ENCODE measurements at places on chromosomes 6 and 20.

GRCh38 chr6:67265996-67266921 is 1368.8 kb upstream of the ADGRB3 start:
- DNase-seq: no peak

DNA sequence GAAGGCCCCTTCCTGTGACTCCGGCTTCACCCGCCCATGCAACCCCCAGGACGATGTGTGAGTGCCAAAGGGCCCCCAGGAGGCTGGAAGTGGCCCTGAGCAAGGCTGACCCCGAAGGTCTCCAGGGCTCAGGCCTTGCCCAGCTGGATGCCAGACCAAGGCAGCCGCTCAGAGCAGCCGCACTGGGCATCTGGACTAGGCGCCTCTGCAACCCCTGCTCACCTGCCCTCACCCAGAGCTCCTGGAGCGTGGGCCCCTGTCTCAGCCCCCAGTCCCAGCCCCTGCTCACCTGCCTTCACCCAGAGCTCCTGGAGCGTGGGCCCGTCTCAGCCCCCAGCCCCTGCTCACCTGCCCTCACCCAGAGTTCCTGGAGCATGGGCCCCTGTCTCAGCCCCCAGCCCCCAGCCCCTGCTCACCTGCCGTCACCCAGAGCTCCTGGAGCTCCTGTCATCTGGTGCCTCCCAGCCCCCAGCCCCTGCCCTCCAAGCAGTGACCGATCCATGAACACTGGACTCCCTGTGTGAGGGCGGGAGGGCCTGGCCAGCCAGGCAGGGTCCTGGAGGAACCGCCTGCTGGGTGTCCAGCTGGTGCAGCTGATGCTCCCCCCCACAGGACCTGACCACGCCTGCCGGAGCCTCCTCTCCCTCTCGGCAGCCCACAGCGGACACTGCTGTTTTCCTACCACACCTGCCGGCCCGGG is 1.1 kb downstream of the SRMS start:
- DNase-seq: no peak

GRCh38 chr6:106360410-106360988 is at the start of gene CRYBG1:
Gene CRYBG1 (plus strand): TSS chr6:106360717. CDS start chr6:106360909, 192 bp downstream.
- no peak for DNase-seq

- DNase-seq: no peak
Measured at GRCh38 chr6:33014841-33015634, 5.6 kb upstream of the HLA-DOA start.

GRCh38 chr20:31537116-31537871 is 23.1 kb downstream of the HM13 start:
- no peak for DNase-seq

DNA sequence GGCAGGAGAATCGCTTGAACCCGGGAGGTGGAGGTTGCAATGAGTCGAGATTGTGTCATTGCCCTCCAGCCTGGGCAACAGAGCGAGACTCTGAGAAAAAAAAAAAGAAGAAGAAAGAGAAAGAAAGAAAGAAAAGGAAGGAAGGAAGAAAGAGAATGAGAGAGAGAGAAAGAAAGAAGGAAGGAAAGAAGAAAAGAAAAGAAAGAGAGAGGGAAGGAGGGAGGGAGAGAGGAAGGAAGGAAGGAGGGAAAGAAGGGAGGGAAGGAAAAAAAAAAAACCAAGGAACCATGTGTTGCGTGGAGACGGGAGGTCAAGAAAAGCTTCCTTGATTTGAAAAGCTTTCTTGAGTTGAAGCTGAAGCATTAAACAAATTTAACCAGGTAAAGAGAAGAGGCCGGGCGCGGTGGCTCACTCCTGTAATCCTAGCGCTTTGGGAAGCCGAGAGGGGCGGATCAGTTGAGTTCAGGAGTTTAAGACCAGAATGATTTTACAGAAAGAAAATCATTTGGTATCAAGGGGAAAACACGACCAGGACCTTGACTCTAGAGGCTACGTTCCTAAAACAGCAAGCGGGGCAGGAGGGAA is 90.5 kb upstream of the PRSS16 start:
- DNase-seq: no peak

DNA sequence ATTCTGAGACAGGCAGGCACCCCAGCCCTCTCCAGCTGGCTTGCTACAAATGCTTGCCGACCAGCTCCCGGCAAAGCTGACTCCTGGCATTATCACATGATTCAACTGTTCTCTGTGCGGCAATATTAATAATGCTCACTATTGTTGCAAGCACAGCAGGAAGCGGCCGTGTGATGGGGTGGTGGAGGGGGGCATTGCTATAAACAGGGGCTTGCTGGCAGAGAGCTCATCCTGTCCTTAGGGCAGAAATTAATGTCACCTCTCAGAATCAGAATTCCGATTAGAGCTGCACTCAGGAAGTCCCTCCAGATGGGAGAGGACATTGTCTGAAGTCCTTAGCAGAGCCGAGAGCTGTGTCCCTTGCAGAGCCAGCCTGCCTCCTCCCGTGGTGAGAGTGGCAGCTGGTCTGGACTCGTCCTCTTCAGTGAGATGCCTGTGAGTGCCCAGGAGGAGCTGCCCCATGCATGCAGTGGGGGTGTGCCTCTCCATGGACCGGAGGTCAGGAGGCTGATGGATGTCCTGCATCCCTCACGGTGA is 162.5 kb downstream of the CDH4 start:
- DNase-seq: no peak

DNA sequence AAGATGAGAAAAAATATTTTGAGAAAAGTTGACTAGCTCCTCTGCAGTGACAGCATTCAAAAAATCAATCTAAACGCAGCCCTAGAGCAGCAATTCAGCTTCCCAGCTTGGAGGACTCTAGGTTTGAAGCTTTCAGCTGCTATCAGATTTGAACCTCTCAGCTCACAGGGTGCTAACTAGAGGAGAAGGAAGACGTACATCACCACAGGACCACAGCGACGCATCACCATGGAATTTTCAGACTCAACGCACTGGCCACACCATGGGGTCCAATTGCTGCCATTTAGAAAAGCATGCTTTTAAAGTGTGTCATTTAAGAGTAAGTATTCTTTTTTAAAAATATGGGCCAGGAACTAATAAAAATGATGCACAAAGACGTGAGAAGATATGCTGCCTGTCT is 45.0 kb upstream of the FUCA2 start:
- no peak for DNase-seq

- no peak for DNase-seq
Measured at GRCh38 chr6:40312213-40313015, 274.8 kb downstream of the LRFN2 start.

DNA sequence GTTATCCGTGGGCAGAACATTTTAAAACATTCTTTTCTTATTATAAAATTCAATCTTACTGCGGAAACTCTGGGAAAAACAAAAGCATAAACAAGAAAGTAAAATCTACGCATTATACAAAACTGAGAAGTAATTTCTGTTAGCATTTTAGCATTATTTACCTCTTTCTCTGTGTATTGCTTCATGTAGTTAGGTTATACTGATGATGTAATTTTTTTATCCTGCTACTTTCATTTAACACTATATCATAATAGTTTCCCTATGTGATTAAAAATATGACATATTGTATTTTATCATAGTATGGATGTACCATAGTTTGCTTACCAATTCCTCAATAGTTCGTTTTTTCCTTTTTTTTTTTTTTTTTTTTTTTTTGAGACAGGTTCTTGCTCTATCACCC is 4.2 kb upstream of the GCNT2 start:
- DNase-seq: no peak

- no peak for DNase-seq
Measured at GRCh38 chr6:123380257-123380656, 256.5 kb downstream of the TRDN start.

DNA sequence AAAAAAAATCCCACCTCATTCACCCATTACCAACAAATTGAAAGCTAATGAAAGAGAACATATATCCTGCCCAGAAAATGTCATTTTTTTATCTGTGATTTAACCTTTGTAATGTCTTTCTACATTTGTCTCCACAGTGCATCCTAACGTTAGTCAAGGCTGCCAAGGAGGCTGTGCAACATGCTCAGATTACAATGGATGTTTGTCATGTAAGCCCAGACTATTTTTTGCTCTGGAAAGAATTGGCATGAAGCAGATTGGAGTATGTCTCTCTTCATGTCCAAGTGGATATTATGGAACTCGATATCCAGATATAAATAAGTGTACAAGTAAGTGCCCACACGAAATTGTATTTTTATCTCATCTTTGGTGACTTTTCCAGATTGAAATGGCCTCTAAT is 30.0 kb downstream of the RSPO3 start:
- no peak for DNase-seq

DNA sequence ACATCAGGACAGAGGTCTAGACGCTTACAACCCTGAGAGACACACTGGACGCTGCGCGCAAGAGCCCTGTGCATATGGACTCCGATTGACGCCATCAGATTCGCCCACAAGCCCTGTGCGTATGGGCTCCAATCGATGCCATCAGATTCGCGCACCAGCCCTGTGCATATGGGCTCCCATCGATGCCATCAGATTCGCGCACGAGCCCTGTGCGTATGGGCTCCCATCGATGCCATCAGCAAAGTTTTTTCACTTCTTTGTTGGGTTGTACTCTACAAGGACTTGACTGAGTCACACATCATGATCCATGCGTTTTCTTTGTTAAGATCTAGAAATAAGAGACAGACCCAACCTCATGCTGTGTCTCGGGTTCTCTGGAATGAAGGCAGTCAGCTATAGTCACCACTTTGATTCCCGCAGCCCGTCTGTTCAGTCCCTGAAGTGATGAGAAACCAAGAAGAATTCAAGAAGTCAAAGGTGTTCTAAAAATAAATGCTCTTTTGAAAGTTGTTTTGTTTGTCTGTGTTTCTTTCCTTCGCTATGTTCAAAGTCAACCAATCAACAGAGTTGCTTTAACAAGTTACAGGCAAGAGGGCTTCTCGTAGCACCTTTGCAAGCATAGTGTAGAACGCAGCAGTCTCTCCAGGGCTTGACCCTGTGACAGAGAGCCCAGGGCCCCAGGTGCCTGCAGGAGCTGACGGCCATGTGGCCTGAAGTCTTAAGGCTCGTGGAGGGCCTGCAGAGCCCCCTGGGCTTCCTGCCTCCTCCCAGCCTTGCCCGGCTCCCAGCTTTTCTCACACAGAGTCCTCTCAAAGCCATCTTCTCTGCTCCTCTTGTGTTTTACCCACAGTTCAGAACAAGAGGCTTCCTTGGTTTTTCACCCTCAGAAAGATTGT is 7.9 kb downstream of the RPS6KA2 start:
- DNase-seq: no peak

- DNase-seq: no peak
Measured at GRCh38 chr20:17885544-17885943, 83.0 kb downstream of the SNX5 start.

DNA sequence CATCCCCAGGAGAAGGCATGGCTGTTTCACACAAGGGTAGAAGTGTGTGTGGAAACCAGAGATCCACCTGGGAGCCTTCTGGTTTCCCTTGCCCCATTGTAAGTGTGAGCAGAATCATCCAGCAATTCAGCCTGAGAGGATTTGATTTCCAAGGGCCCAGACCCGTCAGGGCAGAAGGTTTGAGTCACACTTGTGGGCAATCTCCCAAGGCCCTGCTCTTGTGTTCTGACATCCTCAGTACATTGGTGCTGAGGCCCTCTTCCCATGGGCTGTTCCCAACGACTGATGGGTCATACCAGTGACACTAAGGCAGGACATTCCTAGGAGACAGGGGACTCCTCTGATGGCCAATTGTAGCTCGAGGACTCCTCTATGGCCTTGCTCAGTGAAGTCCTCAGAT is 58.2 kb upstream of the POLR1H start:
- no peak for DNase-seq

GRCh38 chr20:50305636-50306477 is 115.2 kb downstream of the CEBPB start:
- no peak for DNase-seq

DNA sequence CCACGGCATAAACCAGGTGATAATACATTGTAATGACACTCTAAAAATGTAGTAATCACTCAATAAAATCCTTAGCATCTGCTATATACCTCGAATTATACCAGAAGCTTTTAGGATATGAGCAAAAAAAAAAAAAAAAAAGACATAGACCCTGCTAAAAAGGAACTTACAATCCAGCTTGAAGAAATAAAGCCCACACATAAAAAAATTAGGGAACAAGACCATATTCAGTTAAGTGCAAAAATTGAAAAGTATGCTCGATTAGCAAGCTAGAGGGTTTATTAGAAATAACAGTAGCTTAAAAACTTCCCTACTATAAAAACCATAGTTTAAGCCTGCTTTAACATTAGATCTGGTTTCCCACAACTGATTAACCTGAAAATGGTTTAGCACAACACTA is 135.6 kb downstream of the GMPR start:
- DNase-seq: no peak

DNA sequence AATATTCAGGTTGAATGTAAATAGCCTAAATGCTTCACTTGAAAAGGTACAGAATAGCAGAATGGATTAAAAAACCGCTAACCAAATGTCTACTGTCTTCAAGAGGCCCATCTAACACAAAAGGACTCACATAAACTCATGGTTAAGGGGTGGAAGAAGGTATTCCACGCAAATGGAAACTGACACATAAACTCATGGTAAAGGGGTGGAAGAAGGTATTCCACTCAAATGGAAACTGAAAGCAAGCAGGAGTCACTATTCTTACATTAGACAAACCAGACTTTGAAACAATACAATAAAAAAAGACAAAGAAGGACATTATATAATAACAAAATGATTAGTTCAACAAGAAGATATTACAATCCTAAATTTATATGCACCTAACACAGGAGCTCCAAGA is 38.3 kb upstream of the PKIB start:
- DNase-seq: no peak

DNA sequence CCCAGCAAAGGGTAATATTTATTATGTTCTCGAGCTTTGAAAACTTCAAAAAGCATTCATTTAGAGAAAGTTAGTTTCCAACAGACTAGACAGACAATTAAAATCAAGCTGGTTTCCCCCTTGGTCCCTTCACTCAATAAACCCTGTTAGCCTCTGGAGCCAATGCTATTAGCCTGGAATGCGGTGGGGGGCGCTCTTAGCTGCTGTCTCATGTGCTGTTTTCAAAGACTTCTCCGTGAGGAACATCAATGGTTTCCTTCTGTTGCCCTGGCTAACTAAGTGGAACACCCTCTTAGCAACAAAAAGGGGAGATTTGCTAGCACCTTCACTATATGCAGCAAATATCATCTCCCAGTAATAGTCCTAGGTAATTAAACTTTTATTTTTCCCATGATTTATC is 86.4 kb downstream of the LY86 start:
- DNase-seq: no peak

GRCh38 chr20:62155428-62156253 is 12.1 kb downstream of the SS18L1 start:
- DNase-seq: no peak

- no peak for DNase-seq
Measured at GRCh38 chr20:24764794-24765202, 184.3 kb upstream of the CST7 start.

DNA sequence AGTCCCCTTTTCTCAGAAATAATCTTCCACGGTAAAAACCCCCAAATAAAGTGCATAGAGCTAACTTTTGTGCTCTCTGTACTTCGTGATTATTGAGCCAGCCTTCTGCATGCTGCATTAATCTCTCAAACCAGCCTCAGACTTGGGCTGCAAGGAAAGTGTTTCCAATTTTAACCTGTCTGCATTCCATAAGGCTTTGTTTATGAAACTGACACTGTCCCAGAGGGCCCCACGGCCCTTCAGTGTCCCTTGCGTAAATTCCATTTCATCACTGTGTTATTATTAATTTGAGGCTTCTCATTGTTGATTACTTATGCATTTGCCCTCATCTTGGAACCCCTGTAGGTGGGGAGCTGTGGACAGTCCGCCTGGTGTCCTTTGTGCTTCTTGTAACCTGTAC is 15.6 kb upstream of the SNRPB2 start:
- DNase-seq: no peak

- DNase-seq: no peak
Measured at GRCh38 chr6:57267586-57268293, 45.6 kb upstream of the RAB23 start.

GRCh38 chr6:49269190-49269589 is 193.9 kb downstream of the MMUT start:
- no peak for DNase-seq
